ENCODE measurements at places on chromosomes 3 and 15.

DNA sequence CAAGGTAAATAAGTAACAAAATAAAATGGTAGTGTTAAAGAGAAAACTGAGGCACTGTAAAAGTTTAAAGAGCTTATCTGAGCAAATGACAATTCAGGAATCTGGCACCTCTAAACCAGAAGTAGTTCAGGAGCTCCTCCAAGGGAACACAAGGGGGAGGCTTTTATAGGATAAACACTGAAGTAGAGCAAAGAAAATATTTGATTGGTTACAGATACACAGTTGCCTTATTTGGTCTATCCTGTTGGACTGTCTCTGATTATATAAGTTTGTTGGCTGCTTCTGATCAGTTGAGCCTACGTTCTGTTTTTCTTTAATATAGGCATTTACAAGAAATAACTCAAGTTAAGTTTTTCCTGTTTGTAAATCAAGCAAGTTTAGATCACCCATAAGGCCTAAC lies 146.9 kb downstream of the ERC2 start:
- DNase-seq = no peak

GRCh38 chr3:41044523-41044922 lies 154.8 kb upstream of the CTNNB1 start:
- DNase-seq = no peak

DNA sequence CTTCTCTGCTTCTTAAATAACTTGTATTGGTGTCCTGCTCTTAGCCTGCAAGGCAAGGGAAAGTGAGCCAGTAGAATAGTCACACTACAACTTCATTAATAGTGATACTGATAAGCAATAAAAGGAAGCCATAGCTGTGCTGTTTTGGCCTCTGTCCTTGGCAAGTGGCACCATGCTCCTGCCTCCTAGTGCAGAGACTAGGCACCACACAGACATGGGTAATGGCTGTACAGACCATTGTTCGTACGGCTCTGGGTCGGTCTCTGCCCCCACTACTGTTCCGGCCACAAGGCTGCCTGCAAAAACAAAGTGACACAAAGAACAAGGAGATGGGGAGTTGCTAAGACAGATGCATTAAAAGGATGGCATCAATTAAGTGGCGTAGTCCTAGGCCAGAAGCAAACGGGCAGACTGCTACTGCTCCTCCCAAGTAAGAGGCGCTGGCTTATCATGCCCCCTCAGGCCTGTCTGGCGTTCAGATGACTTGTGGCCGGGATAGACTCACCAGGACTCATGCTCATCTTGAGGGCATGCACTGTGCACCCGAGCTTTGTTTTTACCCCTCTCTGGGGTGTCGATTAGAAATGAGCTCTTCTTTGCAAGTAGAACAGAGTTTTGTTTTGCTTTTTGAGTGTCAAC lies 75.6 kb downstream of the TRAK1 start:
- no peak for DNase-seq

DNA sequence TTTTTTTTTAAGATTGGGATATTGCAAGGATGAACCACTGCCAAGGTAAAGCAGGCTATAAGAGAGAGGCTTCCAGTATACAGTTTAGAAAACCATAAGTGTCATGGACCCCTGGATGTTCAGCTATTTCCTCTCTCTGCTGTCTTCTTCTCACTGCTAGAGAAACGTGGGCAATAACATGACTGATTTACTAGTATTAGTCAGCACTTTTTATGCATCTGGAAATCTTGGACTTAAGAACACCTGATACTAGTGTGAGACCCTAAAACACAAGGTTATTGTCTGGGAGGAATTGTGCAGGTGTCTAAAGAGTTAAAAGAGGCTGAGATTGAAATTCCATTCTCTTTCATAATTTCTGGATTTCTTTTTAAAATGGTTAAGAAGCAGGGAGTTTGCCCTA lies 460.6 kb upstream of the MCTP2 start:
- DNase-seq = no peak

- DNase-seq = no peak
These were observed 59.0 kb downstream of the PRKAR2A start for GRCh38 chr3:48788544-48789162.

- no peak for DNase-seq
These were observed 226.6 kb downstream of the ALCAM start for GRCh38 chr3:105593315-105593714.

GRCh38 chr3:188046561-188047211 lies 107.3 kb upstream of the LPP start:
- DNase-seq = no peak

DNA sequence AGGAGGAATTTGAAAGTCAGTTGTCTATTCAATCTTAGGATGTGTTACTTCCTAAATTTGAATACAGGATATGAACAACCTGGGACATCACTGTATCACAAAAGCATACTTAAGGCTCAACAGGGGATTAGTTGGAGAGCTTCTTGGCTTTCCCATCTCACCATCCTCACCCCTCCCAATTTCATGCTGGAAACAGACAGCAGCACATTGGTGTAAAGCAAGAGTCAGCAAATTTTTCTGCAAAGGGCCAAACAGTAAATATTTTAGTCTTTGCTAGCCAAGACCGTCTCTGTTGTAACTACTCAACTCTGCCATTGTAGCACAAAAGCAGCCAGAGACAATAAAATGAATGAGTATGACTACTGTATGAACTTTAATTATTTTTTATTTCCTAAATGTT lies 94.9 kb downstream of the ERC2 start:
- no peak for DNase-seq

GRCh38 chr3:102972350-102972749 lies 537.5 kb downstream of the ZPLD1 start:
- no peak for DNase-seq

DNA sequence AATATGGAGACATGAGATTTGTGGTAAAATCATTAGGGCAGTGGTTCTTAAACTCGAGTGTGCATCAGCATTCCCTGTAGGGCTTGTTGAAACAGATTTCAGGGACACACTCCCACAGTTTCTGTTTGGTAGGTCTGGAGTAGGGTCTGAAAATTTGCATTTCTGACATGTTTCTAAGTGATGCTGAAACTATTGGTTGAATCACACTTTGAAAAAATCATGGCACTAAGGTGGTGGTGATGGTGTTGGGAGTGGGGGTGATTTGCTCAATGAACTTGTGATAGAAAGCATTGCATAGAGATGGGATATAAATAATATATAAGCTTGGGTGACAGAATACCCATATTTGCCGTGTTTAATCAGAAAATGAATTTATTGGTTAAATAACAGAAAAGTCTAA lies 11.3 kb downstream of the MITF start:
- DNase-seq = no peak

DNA sequence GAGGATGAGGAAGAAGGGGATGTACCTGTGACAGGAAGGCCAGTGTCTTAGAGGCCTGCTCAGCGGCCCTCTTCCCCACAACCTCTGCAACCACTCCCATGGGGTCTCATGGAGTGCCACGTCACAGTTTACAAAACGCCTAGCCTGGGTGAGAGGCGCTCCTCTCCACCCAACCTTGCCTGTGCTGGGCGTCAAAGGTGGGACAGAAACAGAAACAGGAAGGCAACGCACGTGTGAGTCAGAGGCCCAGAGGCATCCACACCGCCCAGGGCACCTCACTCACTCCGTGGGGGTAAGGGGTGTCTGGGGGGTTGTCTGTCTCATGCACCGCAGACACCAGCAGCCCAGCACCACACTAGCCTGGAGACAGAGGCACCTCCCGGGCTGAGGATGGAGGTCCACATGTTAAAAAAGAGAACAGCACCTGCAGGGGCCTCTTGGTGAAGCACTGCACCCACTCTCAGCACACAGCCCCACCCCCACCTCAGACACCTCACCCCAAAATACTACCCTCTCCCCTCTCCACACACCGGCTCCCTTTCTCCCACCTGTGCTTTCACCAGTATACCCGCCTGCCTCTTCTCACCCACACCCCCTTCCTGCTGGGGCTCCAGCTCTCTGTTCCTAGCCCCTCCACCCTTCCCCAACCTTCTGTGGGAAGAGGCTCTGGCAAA lies 4.7 kb upstream of the CALML4 start:
- no peak for DNase-seq

- DNase-seq = no peak
These were observed 315.9 kb downstream of the FEZF2 start for GRCh38 chr3:62057339-62058047.

- DNase-seq = no peak
These were observed 15.7 kb upstream of the LMCD1 start for GRCh38 chr3:8485943-8486342.
